ENCODE measurements at places on chromosomes 7 and 10.
A peak's percentile ranks its signal among the peaks of the same experiment; 100 is the strongest.

DNA sequence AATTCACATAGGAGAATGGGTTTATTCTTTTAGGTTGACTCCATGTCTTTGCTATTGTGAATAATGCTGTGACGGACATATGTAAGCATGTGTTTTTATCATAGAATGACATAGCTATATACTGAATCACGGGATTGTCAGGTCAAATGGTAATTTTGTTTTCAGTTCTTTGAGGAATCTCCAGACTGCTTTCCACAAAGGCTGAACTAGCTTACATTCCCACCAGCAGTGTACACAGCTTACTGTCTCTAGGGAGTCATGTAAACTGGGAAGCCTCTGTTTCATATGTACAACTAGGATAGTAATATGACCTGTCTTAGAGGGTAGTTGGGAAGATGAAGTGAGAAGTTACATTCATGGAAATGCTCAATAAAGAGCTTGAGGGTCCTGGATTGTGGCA is 6.8 kb upstream of the C10orf120 start:
- no peak for DNase-seq

- DNase-seq: no peak
Measured at GRCh38 chr10:1573334-1573969, 163.9 kb downstream of the ADARB2 start.

DNA sequence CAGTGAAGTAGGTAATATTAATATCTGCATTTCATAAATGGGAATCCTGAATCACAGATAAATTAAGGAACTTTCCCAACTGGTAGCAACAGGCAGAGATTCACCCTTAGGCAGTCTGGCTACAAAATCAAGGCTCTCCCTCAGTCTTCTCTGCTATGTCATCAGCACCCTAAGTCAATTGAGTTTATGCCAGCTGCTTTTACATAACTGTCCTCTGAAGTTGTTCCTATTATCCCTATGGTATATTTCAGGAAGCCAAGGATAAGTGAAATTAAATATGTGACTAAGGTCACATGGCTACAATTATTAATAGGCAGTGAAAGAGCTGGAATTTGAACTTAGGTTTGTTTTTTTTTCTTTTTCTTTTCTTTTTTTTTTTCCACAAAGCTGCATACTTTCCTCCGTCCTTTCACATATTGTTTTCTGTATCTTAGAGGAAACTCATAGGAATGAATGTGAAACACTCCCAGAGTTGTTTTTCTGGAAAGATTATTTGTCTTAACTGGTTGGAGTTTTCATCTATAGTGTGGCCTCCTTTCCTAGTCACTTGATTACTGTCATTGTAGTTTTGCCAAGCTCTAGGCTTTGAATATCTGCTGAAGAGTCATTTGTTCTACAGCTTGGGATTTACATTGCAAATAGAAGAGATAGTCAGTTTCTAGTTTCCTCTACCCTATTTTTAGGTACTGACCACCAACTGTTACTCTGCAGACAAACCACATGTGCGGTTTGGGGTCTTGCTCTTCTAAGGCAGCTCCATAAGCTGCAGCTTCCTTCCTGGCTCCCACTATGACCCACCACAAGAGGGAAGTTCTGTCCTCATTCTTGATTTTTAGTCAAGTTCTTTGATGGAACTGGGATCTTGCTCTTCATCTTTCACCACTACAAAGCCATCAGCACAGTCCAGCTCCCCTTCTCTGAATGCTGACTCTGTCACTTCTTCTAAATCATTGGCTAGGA is 338.0 kb upstream of the KIAA1217 start:
- no peak for DNase-seq

- no peak for DNase-seq
Measured at GRCh38 chr10:14063531-14064285, 267.0 kb downstream of the FRMD4A start.

DNA sequence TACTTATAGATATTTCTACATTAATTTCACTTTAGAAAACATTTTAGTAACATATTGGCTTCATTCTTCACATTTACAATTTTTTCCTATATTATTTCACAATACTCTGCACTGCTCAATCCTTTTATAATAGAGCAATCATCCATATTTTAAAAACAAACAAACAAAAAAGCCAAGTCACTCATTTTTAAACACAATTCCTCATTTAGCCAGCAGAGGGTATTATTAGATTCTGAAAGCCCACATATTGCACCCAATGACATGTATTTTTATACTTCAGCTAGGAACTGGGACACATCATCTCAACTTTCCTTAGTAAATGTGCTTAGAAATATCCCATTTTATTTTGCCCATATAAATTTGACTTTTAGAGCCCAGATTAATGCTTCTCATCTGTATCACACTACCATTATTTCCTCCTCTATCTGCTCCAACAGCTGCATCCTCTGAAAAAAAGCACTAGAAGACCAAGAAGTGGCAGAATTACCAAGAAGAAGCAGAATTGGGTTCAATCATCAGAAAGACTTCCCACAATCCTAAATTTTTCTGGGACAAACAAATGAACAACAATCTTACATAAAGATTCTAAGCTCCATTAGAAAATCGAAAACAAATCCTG is 29.5 kb downstream of the CTNNA3 start:
- peak; percentile 54 for DNase-seq

DNA sequence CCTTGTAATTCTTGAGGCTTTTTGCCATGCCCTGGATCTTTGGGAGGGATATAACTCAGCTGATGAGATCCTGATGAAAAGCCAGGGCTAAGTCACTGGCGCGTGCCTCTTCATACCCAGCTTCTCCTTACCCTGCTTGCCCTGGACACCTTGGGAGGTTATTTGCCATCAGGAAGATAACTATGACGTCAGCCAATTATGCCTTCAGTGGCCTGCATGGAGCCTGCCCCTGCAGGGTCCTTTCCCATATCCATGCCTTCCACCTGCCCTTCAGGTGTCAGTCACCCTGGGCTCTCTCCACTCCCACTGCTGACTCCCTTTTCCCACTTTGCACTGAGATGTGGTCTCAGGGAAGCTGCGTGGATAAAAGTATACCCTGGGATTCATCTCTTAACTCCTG is 520.1 kb downstream of the SORCS3 start:
- no peak for DNase-seq
